Fibroblast of skin of abdomen (primary cell): ENCODE measurements at places on chromosomes 11 and 22.

DNA sequence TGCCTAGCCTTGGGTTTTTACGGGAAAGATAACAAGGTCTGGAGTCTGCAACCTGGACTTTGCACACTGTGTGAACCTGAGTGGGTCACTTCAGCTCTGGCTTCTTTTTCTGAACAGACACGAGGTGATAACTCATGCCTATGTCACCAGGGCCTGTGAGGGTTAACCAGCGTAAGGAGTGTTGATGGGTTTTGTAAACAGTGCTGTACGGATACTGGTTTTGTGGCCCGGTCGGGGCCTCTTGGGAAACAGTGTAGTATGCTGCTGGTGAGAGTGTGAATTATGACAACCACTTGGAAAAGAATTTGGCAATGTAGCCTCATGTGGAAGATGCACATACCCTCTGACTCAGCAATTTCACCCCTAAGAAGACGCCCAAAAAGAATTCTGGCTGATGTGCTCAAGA is 266.8 kb downstream of the MN1 start:
- DNase-seq: peak; percentile 95

DNA sequence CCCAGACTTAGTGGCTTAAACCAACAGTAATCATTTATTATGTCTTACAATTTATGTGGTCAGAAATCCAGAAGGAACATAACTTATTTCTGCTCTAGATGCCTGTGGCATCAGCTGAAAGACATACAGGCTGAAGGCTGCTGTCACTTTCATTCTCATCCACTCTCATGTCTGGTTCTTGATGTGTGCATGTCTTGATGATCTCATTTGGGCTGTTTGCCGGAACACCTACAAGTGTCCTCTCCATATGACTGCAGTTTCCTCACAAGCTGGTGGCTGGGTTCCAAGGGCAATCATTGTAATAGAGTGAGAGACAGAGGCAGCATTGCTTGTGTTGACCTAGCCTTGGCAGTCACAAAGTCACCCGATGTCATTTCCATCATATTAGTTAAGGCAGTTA is 1375.9 kb upstream of the RAG2 start:
- peak; percentile 15 for DNase-seq

- DNase-seq: peak; percentile 96
These were observed 8.6 kb upstream of the UPB1 start for GRCh38 chr22:24486501-24486921.

DNA sequence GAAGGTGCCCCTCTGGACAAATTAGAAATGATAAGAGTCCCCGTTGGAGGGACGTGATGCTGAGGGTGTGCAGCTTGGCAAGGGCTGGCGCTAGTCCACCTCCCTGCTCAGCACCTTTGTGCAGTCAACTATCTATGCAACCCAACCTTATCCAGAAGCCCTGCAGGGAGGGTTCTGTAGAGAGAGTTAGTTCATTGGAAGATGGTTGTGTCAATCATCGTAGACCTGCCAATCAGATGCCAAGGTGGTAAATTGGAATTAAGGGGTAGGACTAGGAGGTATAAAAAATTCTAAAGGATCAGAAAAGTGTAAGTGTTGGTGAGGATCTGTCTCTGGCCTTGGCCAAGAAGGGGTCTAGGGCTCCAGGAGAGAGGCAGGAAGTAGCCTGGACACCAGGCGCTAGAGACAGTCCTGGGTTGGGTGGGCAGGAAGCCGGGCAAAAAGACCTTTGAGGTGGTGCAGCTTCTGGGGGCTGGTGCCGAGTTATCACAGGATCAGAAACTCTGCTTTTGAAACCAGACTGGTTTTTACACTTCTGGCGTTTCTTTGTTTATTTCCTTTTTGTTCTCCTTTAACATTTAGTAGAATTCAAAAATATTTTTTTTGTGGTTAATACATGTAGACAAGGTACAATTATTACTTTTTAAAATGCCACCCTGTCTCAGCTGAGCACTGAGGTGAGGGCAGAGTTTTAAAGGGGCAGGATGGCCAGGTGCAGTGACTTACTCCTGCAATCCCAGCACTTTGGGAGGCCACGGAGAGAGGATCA is 1.6 kb downstream of the C1QTNF6 start:
- DNase-seq: peak; percentile 82

GRCh38 chr11:706957-707816 is 1.2 kb downstream of the EPS8L2 start:
- peak; percentile 29 for DNase-seq
